ENCODE measurements at places on chromosomes 2 and 18.

DNA sequence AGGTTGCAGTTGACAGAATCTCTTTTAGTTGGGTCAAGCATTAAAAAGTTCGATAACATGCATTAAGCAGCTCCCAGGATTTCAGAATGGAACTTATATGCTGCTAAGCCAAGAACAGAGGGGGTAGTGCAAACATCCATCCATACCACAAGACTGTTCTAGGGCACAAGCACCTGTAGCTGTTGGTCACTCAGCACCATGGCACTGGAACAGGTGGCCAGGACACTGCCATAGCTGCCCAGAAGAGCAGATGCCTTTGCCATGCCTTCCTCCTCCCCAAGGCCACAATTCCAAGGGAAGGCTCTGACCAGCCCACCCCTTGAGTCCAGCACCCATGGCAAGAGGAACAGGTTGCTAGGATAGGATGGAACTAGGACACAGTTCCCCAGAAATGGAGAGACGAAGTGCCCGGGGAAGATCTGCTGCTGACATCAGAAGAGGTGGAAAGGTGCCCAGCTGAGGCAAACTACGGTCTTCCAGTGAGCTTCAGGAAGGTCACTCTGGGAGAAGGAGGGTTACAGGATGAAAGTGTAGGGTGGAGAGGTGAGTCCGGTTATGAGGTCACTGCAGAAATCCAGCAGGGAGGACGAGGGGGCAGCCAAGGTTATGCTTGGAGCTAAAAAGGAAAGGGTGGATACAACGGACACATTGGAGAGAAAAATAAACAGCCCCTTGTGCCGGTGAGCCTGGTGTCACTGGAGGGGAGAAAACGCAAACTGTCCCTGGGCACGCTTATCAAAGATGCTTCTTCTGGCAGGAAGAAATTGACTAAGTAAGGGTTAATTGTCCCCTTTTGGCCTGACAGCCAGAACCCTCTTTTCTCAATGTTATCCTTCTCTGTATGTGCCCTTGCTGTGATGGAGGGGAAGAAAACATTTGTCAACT, 41.9 kb downstream of the C1QL2 start:
- DNase-seq, result no peak

- DNase-seq, result no peak
These were observed 38.6 kb upstream of the CHST9 start for GRCh38 chr18:27223526-27224291.

DNA sequence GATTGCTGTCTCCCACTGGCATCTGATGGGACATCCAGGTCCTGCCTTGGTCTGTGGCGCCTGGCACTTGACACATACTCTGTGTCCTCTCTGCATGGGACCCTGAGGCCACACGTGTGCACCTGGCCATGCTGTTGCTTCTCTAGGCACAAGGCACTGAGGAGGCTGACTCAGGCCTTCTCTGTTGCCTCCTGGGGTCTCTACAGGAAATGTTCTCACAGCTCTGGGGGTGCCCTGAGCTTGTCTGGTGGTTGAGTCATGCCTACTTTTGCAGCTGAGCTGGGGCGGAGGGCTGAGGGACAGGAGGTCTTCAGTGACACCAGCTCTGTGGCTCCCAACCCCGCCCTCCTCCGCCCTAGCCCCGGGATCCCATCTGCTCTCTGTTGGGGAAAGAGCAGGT, 207.0 kb upstream of the HS6ST1 start:
- DNase-seq, result no peak

GRCh38 chr2:129709956-129710598, 269.4 kb upstream of the RAB6C start:
- no peak for DNase-seq

DNA sequence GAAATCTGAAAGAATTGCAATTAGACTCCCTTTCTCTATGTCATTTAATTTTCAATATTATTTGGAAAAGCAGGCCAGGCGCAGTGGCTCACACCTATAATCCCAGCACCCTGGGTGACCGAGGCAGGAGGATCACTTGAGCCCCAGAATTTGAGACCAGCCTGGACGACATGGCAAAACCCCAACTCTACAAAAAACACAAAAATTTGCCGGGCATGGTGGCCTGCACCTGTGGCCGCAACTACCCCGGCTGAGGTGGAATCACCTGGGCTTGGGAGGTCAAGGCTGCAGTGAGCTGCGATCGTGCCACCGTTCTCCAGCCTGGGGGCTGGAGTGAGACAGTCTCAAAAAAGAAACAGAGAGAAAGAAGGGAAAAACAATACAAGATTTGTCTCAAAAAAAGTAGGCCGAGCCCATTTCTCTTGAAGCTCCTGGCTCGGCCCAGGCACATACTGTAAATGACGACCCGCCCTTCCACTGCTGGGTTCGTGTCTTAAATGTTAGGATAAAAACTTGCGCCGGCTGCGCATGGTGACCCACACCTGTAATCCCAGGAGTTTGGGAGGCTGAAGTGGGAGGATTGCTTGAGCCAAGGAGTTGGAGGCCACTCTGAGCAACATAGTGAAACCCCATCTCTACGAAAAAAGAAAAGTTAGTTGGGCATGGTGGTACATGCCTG, 31.1 kb upstream of the GPC1 start:
- no peak for DNase-seq

GRCh38 chr18:9726175-9726574, 18.1 kb downstream of the RAB31 start:
- no peak for DNase-seq
